Memory B cell (primary cell): ENCODE measurements at places on chromosomes 11 and 22.

GRCh38 chr11:95517453-95517852, 272.1 kb downstream of the FAM76B start:
- DNase-seq = no peak

- DNase-seq = no peak
These were observed 93.2 kb downstream of the PHF21B start for GRCh38 chr22:44916281-44917231.

DNA sequence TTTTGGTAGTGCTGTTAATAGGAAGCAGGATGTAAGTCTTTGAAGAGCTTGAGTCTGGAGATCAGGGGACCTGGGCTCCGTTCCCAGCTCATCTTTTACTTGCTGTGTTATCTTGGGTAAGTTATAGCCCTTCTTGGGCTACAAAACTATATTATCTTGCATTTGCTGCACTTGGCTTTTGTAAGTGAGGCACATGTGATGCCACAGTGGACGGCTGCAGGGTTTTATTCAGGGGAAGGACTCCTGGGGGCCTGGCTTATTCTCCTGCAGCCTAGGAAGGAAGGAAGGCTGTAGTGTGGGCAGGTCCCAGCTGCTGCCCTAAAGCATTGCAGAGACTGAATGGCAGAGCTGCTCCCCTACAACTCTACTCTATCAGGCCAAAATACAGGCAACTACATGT, 6.4 kb downstream of the CD82 start:
- DNase-seq = no peak

GRCh38 chr11:128246810-128247594, 340.4 kb downstream of the ETS1 start:
- DNase-seq = no peak

- no peak for DNase-seq
These were observed 237.5 kb downstream of the MIAT start for GRCh38 chr22:26894766-26895485.

DNA sequence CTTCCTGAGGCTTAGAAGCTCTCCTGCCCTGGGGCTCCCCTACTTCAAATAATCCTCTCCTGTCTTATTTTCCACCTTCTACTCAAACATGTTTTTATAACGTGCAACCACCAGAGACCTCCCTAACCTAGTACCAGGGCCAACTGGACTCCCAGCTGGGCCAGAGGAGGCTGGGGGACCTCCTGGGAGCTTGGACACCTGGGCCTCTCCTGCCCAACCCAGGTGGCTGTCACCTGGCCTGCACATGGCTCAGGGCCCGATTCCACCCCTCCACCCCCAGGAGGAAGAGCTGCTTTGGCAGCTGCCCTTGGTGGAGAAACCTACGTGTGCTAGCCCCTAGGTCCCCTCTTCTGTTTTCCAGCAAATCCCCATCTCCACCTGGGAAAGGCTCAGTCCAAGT, 105.2 kb downstream of the ABTB2 start:
- no peak for DNase-seq
